Tibial artery (tissue), 4 donors: ENCODE measurements at places on chromosomes 5 and 9.

DNA sequence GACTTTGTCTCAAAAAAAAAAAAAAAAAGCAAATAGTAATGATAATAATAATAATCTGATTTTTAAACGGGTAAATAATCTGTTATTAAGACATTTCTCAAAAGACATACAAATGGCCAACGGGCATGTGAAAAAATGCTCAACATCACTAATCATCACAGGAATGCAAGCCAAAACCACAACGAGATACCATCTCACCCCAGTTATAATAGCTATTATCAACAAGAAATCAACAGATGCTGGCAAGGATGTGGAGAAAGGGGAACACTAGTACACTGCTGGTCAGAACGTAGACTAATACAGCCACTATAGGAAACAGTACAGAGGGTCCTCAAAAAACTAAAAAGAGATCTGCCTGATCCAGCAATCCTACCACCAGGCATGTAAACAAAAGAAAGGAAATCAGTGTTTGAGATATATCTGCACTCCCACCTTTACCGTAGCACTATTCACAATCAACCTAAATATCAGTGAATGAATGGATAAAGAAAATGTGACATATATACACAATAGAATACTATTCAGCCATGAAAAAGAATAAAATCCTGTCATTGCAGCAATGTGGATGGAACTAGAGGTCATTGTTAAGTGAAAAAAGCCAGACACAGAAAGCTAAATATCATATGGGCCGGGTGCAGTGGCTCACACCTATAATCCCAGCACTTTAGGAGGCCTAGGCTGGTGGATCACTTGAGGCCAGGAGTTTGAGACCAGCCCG lies 24.9 kb downstream of the VAV2 start:
- DNase-seq, result no peak

- no peak for DNase-seq
Observed at GRCh38 chr9:78783743-78784142, 486.8 kb downstream of the PSAT1 start.

- no peak for DNase-seq
Observed at GRCh38 chr5:40198736-40199135, 481.0 kb upstream of the PTGER4 start.

DNA sequence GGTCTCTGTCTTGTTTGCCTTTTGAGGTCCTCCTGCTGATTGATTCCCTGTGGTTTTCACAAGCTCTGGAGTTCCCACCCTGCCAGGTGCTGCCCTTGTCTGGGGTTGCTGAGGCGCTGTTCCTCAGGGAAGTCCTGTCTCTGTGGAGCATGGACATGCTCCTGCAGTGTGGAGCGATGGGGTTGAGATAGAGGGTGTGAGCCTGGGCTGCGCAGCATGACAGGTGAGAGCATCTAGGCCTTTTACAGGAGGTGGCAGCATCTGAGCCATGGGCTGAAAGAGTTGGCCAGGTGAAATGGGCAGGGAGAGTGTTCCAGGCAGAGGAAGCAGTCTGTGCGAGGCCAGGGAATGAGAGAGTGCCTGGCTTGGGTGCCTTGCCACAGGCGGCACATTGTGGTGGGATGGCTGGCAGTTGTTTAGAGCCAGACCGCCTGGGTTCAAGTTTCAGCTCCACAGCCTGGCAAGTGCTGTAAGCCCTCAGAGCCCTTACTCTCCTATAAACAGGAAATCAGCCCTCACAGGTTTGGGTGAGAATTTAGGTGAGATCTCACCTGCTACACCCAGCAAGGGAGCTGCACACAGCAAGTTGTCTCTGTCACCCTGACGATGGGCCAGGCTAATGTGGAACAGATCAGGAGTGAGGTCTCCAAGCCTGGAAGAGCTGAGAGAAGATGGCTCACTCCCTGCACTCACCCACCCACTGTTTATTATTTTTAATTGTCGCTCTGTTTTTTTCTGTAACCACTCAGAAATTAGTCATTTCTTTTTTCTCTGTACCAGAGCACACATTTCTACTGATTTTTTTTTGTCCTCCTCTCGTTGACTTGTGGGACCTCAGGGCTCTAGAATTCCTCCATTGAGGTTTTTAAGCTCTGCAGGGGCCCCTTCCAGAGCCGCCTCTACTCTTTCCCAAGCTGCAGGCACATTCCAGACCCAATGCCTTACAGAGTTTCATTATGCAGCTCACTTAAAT lies 19.6 kb downstream of the TCOF1 start:
- DNase-seq, result no peak

- DNase-seq, result no peak
Observed at GRCh38 chr9:2469681-2470221, 151.8 kb upstream of the VLDLR start.

- DNase-seq, result no peak
Observed at GRCh38 chr5:151230048-151230680, 6.3 kb upstream of the CCDC69 start.

DNA sequence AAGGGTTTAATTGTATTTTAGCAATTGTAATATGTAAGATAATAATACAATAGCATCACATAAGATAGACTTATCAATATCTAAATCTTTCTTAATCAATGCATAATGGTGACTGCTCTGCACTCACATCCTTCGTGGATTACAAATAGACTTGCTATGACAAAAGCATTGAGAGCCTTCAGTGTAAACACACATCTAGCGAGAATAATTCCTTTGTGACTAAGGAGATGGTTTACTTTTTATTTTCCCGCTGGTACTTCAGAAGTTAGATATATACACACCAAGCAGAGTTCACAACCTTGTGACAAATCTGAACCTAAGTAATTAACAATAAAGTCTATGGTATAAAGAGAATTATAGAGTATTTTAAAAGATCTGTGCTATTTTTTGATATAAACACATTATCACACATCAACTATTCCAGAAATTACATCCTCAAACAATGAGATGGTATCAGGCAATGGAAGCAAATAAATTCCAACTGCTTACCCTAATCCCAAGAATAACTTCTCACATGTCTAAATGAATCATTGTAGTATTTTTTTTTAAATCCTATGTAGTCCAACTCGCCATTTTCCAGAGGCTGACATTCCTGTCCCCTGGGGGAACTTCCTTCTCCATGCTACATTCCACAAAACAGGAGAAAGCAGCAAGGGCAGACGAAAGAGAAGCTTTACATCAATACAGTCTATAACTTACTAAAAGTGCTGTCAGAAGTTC lies 51.2 kb downstream of the MAPKAP1 start:
- no peak for DNase-seq

- DNase-seq, result no peak
Observed at GRCh38 chr9:15139469-15139868, 167.5 kb downstream of the TTC39B start.

DNA sequence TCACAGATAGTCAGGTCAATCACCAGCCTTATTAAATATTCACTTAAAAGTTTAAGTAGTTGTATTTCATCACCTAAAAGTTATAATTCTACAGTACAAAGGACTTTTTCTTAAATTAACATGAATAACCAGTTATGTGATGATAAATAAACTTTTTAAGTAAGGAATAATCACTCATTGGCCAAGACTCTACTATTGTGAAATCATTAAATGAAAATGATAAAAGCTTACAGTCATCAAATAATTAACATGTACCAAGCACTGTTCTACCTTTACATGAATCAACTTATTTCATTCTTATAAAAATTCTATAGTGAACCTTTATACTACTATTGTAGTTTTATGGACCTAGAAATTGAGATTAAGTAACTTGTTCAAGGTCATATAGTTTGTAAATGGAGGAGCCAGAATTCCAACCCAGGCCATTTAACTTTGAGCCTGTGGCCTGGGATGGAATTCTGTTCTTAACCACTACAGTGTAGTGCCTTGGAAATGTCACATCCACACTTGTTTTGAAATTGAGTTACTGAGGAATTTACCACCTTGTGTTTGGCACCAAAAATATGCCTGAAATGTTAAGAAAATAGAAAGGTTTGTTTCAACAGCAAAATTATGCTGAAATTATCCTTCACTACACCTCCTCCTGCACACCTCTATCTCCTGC lies 32.8 kb upstream of the MSANTD3 start:
- no peak for DNase-seq

- DNase-seq, result no peak
Observed at GRCh38 chr9:72349911-72350310, 15.1 kb downstream of the ZFAND5 start.

- no peak for DNase-seq
Observed at GRCh38 chr9:118336943-118337330, 632.7 kb downstream of the TLR4 start.
